ENCODE measurements at places on chromosomes 3 and 15.

- DNase-seq, result no peak
These were observed 2.4 kb upstream of the VIPR1 start for GRCh38 chr3:42500091-42500490.

GRCh38 chr3:41267975-41268640, 68.8 kb downstream of the CTNNB1 start:
- DNase-seq, result no peak

- DNase-seq, result no peak
These were observed 12.3 kb upstream of the TMEM45A start for GRCh38 chr3:100480081-100480480.

GRCh38 chr15:81329446-81329845, 5.5 kb upstream of the STARD5 start:
- no peak for DNase-seq

GRCh38 chr3:18382760-18383369, 42.3 kb downstream of the SATB1 start:
- DNase-seq, result no peak

GRCh38 chr3:20458994-20459716, 273.1 kb upstream of the SGO1 start:
- no peak for DNase-seq

DNA sequence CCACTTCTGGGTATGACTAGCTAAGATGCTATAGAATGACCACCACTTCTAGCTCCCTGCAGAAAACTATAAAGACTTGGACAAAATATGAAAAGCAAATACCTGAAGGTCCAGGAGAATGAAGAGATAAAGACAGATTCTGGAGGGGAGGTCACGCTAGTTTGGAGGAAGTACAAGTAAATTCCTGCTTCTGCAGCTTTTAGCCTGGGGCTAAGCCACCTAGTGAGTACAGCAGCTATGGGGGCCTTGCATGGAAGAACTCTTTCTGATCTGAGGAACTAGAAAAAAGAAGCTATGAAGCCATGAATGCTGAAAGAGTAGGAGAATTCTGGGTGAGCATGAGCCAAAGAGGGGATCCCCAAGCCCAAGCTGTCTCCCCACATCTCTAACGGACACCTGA, 29.8 kb downstream of the NRG4 start:
- DNase-seq, result no peak

DNA sequence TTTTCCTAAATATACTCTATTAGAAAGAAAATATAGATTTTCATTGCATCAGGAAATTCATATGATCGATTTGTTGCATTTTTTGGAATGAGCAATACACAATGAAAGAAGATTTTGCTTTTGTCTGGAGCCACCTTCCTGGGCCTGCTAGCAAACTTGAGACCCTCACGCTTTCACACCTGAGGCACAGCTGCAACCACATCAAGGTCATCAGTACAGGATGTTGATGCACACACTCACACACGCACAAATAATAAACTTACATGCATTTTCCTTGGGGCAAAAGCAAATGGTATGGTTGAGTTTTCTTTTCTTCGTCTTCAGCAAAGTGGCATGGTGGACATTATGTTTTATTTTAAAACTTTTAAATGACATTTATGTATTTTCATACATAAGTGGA, 64.8 kb upstream of the SATB1 start:
- DNase-seq, result no peak

GRCh38 chr3:146160964-146161662, at the start of gene PLOD2:
TSS of gene PLOD2 (minus strand) at chr3:146161184. CDS start at chr3:146160989, 195 bp downstream.
- DNase-seq, result peak; percentile 37

DNA sequence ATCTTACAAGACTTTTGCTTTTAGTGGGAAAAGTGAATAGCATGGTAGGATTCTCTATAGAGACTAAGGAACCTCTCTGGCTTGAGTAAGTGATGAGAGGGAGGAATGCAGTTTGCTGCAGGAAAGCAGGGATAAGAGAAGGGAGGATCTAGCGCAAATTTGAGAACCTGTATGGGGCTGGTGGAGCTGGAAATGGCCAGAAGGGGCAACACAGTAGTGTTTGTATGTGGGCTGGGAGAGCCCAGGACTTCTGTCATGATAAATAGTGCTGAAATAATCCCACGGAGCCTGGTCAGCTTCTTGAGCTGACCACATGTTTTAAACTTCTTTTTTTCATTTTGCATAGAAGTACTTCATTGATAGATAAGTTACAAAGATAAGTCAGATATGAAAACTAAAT, 11.2 kb upstream of the SHC4 start:
- DNase-seq, result no peak

DNA sequence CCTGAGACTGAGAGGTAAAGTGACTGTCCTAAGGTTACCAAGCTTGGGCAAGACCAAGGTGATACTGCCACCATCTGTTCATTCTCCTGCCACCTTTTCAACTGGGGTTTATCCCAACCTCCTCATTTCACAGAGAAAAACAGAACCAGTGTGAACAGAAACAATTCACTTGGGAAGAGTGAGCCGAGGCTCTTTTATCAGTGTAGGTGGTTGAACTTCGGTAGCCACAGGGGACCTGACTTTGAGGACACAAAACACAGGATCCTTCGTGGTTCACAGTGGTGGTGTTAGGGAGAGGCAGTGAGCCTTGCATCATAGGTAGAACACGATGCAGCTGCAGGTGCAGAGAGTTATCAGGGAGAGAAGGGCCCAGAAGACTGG, 72.8 kb upstream of the ICE2 start:
- no peak for DNase-seq

GRCh38 chr3:139957844-139958243, 22.9 kb downstream of the CLSTN2 start:
- no peak for DNase-seq

- DNase-seq, result no peak
These were observed 118.8 kb downstream of the LPP start for GRCh38 chr3:188272481-188273372.

GRCh38 chr15:62066663-62067447, at the start of gene C2CD4A:
TSS of gene C2CD4A (plus strand) at chr15:62066977. CDS start at chr15:62067614, 637 bp downstream.
- peak; percentile 30 for DNase-seq

DNA sequence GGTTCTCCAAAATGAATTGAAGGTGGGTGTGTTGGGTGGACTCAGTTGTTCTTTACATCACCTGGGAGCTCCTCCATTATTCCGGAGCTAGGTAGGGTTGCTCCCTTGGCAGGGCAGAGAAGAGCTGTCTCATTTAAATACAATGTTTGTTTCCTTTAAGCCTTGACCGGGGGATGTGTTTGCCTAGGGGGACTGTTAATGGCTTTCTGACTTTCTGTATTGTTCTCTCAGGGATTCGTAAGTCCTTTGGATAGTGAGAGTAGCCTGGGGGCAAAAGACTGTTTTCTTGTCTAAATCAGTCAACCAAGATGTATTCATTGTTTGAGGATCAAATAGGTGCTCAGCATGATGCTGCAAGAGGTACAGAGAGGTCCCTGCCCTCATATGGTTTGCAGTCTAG, 71.1 kb downstream of the CDAN1 start:
- no peak for DNase-seq

DNA sequence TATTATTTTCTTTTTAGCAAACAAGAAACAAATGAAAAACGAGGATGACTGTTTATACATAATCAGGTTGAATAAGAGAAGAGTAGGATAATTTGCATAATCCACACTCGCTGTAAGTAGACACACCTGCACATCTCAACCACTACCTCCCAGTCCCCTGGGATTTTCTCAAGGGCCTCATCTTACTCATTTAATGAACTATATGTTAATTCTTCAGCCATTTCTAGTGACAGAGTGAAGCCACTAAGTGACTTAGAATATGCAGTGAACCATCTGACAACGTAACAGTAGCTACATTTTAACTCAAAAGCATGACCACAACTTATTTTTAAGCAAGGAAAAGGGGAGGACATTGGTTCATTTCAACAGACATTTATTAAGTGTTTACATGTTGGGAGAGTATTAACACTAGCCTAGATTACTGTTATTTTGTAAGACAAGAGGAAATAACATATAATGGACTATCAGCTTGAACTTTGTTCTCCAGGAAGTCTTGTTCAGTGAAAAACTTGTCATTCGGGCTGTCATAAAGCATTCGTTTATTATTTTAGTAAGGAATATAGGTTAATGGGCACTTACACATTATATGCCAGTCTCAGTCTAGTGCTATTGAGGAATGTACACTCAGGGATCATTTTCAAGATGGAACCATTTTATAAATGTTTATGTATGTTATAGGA, 173.0 kb upstream of the ROBO2 start:
- DNase-seq, result no peak

Measured in gastrocnemius medialis (tissue), 4 donors.